Right lobe of liver (tissue), 6 donors: ENCODE measurements at places on chromosomes 2 and 18.

- DNase-seq, result no peak
Measured at GRCh38 chr18:69000366-69000765, 202.5 kb downstream of the CCDC102B start.

- DNase-seq, result no peak
Measured at GRCh38 chr2:236054125-236054524, 114.1 kb downstream of the GBX2 start.

GRCh38 chr2:223915071-223915470 is 30.1 kb downstream of the WDFY1 start:
- no peak for DNase-seq

DNA sequence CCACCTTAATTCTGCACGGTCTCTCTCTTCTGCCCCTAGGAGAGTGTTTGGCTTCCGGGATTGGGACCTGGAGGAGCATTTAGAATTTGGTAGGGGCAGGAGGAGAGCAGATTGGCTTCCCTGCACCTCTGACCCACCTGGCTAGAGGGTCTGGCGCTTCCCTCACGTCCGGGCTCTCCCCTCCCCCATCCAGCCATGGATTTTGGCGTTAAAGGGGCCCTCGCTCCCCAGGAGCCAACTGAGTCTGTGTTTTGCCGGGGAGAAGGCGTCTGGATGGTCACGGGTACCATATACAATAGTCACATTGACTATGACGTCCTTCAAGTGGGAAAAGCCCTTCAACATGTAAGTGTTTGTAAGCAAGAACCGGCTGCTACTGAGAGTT is 6.6 kb downstream of the HOXD3 start:
- DNase-seq, result no peak

GRCh38 chr2:48874282-48874681 is 118.8 kb upstream of the LHCGR start:
- DNase-seq, result no peak

- DNase-seq, result no peak
Measured at GRCh38 chr18:32804134-32804888, 31.5 kb upstream of the KLHL14 start.
